ENCODE measurements at places on chromosomes 11 and 22.

DNA sequence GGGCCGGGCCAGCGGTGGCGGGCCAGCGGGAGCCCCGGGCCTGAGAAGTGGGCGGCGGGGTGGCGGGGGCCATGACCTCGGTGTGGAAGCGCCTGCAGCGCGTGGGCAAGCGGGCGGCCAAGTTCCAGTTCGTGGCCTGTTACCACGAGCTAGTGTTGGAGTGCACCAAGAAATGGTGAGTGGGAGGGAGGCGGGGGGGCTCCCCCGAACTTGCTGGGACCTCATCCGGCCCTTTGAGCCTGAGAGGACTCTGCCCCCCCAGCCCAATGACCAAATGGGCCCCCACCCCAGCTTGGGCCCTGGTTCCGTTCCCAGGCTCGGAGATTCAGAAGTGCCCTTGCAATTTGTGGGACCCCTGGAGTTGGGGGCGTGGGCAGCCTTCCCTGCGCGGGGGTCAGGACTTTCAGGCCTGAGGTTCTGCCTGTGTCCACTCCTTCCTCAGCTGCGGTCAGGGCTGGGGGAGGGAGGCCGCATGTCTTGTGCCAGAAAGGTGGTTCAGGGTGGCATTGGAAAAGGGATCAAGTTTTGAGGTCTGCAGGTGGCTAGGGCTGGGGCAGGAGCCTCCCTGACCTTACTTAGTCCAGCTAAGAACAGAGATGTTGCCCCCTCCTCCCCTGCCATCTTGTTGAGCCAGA, 496 bp downstream of the EHBP1L1 start:
- peak overlapping the region; percentile 97 for H3K27ac ChIP-seq
- DNase-seq, result no peak
- no peaks in the 10 kb centered on the region for H3K27me3 ChIP-seq
- peak overlapping the region; percentile 60 for H3K4me3 ChIP-seq

- H3K4me3 ChIP-seq, result no peak overlapping the region
- H3K27me3 ChIP-seq, result no peaks in the 10 kb centered on the region
- DNase-seq, result no peak
- H3K27ac ChIP-seq, result no peak overlapping the region
- no peaks in the 10 kb centered on the region for H3K4me1 ChIP-seq
Observed at GRCh38 chr11:121520243-121521144, 67.7 kb upstream of the SORL1-AS1 start.

DNA sequence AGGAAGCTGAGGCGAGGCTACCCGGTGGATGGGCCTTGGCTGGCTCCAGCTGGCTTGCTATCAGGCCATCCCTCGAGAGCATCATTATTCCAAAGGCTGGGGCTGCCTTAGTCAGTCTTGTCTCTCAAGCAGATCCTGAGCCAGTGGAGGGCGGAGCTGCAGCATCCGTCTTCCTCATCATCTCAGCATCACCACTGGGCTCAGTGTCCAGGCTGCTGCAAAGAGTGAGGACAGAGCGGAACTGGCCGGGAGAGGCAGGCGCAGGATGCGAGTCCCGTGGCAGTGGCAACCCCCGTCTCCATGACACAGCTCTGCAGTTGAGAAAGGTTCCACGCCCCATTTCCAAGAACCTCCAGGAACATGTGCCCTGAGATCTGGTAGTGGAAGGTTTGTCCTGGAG, 4.4 kb downstream of the TP53I11 start:
- no peak overlapping the region for H3K27ac ChIP-seq
- H3K27me3 ChIP-seq, result no peaks in the 10 kb centered on the region
- H3K4me1 ChIP-seq, result peaks cover 8% of the 10 kb centered on the region
- H3K4me3 ChIP-seq, result no peak overlapping the region

- DNase-seq, result no peak
- H3K27me3 ChIP-seq, result no peaks in the 10 kb centered on the region
- H3K4me3 ChIP-seq, result no peak overlapping the region
- H3K36me3 ChIP-seq, result no peaks in the 10 kb centered on the region
- H3K4me1 ChIP-seq, result no peaks in the 10 kb centered on the region
Observed at GRCh38 chr11:57357856-57358255, 19.7 kb downstream of the P2RX3 start.

GRCh38 chr11:813072-813455, 3.3 kb downstream of the RPLP2 start:
- no peak for DNase-seq
- H3K27me3 ChIP-seq, result no peaks in the 10 kb centered on the region
- H3K27ac ChIP-seq, result no peak overlapping the region
- H3K4me1 ChIP-seq, result no peaks in the 10 kb centered on the region
- no peak overlapping the region for H3K4me3 ChIP-seq
- H3K36me3 ChIP-seq, result no peaks in the 10 kb centered on the region

GRCh38 chr22:39707816-39708215, 137.3 kb downstream of the CACNA1I start:
- no peaks in the 10 kb centered on the region for H3K27me3 ChIP-seq
- no peak for DNase-seq
- no peak overlapping the region for H3K27ac ChIP-seq

- H3K4me1 ChIP-seq, result no peaks in the 10 kb centered on the region
- no peak overlapping the region for H3K27ac ChIP-seq
- no peaks in the 10 kb centered on the region for H3K36me3 ChIP-seq
- H3K27me3 ChIP-seq, result no peaks in the 10 kb centered on the region
Observed at GRCh38 chr11:64893194-64894069, 15.0 kb upstream of the EHD1 start.

DNA sequence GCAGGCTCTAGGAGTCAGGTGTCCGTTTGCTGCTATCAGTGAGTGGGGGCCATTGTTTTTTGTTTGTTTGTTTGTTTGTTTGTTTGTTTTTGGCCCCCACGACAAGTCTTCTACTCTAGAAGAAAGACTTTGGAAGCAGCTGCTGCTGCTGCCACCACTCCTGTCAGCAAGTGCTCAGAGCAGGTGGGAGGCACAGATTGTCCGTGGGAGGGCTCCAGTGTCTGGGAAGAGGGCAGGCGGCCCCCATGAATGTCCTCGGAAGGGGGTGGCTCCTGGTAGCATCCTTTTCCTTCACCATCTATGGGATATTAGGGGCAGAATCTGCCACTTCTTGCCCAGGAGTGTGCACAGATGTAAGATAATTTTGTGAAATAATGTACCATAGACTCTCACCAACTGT, 37.8 kb upstream of the YWHAH start:
- H3K4me3 ChIP-seq, result no peak overlapping the region
- no peaks in the 10 kb centered on the region for H3K4me1 ChIP-seq
- no peaks in the 10 kb centered on the region for H3K36me3 ChIP-seq
- no peak overlapping the region for H3K27ac ChIP-seq
- H3K27me3 ChIP-seq, result no peaks in the 10 kb centered on the region
- no peak for DNase-seq

- no peaks in the 10 kb centered on the region for H3K36me3 ChIP-seq
- H3K4me1 ChIP-seq, result no peaks in the 10 kb centered on the region
- peak overlapping the region; percentile 51 for H3K27ac ChIP-seq
- H3K27me3 ChIP-seq, result no peaks in the 10 kb centered on the region
Observed at GRCh38 chr11:120310870-120311269, 14.2 kb upstream of the TLCD5 start.

GRCh38 chr11:132068556-132068955, 698.1 kb downstream of the NTM start:
- no peaks in the 10 kb centered on the region for H3K27me3 ChIP-seq
- H3K36me3 ChIP-seq, result no peaks in the 10 kb centered on the region
- no peak overlapping the region for H3K27ac ChIP-seq
- H3K4me1 ChIP-seq, result no peaks in the 10 kb centered on the region
- no peak overlapping the region for H3K4me3 ChIP-seq

DNA sequence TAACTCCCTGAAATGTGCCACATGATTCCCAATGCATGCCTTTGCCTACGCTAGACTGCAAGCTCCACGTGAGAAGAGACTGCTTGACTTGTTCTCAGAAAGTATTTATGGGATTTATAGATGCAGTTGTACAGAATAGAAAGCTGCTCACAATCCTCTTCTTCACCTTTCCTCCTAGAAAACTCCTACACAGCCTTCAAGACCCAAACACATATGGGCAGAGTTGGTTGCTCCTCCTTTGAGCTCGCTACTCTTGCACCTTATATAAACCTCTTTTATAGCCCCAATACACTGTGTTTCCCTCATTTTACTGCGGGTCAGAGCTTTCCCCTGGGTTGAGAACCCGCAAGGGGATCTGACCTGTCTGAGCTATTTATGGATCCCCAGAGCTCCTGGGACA, 16.4 kb downstream of the C1QTNF6 start:
- no peaks in the 10 kb centered on the region for H3K27me3 ChIP-seq
- H3K4me1 ChIP-seq, result peaks cover 8% of the 10 kb centered on the region
- H3K27ac ChIP-seq, result no peak overlapping the region

All from breast epithelium (tissue), 4 donors.